Fibroblast of skin of back (primary cell): ENCODE measurements at places on chromosomes 13 and 19.

GRCh38 chr19:46081928-46082727 lies 41.3 kb upstream of the IGFL4 start:
- peak; percentile 60 for DNase-seq

DNA sequence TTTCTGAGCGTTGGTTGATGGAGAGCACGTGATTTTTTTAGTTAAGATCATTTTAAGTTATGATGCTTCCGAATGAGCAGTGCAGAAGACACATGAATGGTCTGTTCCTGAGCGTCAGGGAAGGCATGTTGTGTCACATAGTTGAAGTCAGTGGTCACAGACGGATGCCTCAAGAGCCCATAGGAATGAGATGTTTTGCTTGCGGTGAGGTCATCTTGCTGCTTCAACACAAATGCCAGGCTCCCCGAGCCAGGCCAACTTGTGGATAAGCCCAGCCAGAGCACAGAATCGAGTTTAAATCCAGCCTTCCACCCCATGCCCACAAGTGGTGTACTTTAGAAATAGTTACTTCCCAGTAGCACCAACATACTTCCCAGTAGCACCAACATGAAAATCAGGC lies 5.4 kb downstream of the UPF3A start:
- DNase-seq, result peak; percentile 93

- DNase-seq, result peak; percentile 66
These were observed 33.4 kb downstream of the DNAJC3 start for GRCh38 chr13:95710313-95710712.

GRCh38 chr19:6750062-6750461 lies 10.6 kb downstream of the TRIP10 start:
- DNase-seq, result no peak

DNA sequence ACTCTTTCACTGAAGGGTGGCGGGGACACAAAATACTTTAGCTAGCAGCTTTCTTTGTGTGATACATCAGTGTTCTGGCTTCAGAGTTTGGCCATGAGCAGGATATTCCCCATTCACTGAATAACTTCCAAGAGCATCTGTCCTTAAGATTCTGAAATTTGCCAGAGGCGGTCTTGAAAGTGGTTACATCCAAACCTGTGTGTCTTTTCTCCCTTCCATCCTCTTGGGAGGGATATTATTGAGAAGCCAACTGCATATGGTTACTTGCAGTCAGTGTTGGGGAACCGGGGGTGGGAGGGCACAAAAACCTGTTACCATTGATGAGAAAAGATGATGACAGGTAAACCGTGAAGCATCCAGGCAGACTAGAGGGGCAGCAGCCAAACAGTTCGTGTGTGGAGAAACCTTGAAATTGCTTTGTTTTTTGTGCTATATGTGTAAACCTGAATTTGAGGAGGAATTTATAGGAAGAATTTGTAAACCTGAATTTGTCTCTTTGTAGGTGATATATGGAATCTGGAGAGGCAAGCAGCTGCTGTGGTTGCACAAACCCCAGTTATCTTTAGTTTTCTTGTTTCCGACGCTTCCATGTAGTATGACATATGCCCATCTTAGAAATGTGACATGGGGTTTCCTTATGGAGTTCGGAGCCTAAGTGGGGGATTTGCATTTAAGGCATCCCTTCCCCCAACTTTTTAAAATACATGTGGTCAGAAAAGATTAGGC lies 104.8 kb downstream of the WDFY2 start:
- DNase-seq, result no peak

GRCh38 chr13:40432018-40432978 lies 234.1 kb downstream of the FOXO1 start:
- DNase-seq, result no peak

DNA sequence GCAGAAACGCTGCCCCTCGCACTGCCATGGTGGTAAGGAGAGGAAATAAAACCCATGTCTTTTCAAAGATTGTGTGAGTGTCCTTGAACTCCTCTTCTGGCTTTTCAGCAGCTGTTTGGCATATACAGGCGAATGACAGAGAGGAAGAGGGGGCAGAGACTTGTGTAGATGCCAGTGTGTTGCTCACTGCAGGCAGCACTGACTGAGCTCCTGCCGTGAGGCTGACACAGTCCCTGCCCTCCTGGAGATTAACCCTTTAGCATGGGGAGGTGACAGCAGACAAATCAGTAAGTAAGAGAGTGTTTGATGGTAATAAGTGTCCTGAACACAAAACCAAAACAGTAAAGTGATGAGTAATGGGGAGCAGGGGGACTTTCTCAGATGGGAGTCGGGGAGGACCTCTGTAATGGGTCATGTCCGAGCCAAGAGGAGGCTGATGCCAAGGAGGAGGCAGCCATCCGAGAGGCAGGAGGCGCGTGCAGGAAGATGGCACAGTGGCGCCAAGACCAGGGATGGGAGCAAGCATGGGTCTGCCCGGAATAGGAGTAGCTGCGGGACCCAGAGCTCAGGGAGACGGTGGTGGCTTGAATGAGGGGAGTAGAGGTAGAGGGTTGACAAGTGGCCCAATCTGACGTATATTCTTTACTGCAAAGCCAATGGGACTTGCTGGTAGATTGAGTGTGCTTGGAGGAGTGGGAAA lies 182.2 kb downstream of the FOXO1 start:
- no peak for DNase-seq

DNA sequence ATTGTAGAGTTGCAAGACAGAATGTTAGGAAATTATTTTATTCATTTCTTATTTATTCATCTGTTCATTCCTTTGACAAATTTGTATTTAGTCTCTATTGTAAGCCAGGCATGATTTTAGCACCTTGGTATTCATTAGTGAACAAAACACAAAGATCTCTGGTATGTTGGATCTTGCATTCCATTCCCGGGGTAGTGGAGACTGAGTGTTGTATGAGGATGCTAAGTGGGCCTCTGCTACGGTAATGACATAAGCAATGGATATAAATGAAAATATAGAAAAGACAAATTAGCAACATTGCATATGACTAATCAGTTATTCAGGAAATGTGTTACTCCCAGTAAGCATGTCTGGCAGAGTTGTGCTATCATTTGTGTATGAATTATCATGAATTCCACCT lies 449.3 kb downstream of the PCDH17 start:
- no peak for DNase-seq

DNA sequence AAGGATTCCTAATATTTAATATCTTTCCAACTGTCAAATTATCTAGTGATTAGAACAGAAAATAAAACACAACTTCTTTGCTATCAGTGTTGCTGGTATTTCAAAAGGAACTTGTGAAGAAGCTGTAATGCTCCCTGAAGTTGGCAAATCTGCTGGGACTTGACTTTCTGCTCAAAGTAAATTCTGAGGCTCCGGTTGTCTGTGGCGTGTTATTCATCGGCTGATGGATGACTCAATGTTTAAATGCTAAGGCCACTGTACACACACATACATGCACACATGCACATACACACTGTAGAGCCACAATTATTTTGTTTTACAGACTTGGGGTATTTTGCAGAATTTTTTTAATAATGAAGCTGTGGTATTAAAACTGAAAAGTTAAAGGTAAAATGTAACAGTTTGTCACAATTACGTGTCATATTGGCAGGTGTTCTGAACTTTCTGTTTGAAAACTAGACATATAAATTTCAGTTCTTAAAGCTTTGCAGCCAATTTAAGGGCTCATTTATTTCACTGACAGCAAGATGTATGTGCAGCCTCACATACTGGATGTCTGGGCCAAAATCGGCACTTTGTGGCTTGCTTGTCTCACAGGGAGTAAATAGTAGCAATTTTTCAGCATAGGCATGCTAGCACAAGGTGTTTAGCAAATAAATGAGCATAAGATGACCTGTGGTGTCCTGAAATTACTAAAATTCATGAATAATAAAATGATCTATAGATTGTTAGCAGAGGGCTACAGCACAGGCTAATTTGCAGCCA lies 1691.7 kb upstream of the PCDH20 start:
- peak; percentile 23 for DNase-seq
